Stimulated activated CD4-positive, alpha-beta T cell treated with anti-CD3 and anti-CD28 coated beads, Interleukin-1b, Interleukin-23, amount 100 ng/mL, for 1 hour (primary cell): ENCODE measurements at places on chromosomes 1 and 21.

GRCh38 chr1:219882096-219882495 is 46.3 kb downstream of the SLC30A10 start:
- DNase-seq: no peak

DNA sequence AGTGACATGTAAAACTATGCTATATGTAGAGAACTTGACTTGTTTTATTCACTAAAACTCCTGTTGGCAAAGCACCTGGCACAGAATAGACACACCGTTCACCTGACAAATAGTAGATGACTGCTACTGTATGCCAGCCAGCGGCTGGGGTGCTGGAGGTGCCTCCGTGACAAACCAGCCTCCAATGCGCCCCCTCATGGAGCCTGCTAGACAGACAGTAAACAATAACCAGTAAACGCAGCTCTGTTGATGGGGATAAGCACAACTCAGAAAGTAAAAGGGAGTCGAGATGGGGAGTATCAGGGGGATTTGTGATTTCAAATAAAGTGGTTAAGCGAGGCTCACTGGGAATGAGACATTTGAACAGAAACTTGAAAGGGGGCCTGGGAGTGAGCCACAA is 107.2 kb downstream of the PRDM2 start:
- DNase-seq: no peak

DNA sequence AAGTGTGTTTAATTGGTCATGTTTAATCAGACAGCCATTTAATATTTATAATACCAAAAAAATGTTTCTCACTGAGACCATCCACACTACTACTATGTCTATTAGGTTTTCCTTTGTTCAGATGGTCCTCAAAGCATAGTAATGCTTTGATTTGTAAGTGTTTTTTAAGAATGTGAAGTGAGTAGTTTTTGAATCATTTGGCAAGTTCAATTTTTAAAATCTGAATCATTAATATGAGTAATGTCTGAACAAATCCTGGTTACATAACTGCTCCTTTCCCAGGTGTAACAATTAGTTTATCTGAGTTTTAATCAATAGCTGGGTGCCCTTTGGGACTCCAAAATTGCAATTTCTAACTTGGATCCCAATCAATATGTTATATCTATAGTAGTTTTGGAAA is 23.5 kb upstream of the RPL5 start:
- DNase-seq: no peak

DNA sequence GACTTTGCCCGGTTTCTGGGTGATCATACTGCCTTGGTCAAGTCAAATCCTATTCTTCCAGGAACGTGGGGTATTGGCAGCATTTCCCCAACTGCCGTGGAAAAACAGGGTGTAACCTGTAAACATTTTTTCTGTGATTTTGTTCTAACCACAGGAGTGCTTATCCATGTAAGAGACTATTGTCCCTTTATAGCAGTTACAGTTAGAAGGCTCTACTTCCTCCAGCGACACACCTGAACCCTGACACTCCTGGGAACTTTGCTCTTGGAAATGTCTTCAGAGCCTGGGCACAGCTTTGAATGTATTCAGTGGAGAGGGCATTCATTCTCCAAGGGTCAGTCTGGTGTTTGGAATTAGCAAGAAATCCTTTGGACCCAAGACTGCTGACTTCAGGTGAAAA is 26.4 kb upstream of the ARHGEF10L start:
- DNase-seq: no peak

- DNase-seq: no peak
Measured at GRCh38 chr1:100893718-100894117, 924 bp downstream of the EXTL2 start.

DNA sequence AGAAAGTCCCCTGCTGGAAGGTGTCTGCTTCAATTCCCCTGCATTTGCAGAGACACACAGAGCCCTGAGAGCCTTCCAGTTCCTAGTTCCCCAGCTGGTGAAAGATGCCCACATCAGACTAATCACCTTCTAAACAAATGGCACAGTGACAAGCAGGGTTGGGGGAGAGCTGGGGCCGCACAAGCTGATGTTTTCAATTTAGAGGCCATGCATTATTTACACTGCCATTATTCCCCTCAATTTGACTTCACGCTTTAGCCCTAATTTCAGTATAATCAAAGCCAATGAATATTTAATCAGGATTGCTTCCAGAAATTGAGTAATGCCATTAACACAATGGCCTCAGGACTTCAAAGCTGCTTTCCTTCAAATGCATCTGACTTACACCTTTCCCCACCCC is 81.5 kb downstream of the BEND5 start:
- DNase-seq: no peak

DNA sequence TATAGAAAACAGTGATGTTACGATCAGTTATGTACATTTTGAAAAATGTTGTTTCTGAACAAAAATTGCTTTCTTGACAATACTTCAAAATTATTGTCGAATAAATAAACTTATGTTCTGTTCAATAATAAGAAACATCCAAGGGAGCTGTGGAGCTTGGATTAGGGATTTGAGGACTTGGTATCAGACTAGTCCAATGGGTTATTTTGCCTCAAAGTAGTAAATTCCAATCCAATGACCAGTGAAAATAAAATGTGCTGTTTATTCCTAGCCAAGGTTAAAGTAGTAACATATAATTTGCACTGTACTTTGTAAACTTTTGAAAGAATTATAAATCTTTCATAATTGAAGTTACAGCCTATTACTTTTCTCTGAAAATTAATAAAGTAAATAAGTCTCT is 79.1 kb upstream of the IVNS1ABP start:
- no peak for DNase-seq

GRCh38 chr1:214579183-214579582 is 23.8 kb upstream of the CENPF start:
- no peak for DNase-seq

GRCh38 chr1:15609631-15610030 is 7.6 kb upstream of the DDI2 start:
- DNase-seq: no peak

GRCh38 chr1:44950892-44951291 is 35.5 kb downstream of the EIF2B3 start:
- DNase-seq: no peak

DNA sequence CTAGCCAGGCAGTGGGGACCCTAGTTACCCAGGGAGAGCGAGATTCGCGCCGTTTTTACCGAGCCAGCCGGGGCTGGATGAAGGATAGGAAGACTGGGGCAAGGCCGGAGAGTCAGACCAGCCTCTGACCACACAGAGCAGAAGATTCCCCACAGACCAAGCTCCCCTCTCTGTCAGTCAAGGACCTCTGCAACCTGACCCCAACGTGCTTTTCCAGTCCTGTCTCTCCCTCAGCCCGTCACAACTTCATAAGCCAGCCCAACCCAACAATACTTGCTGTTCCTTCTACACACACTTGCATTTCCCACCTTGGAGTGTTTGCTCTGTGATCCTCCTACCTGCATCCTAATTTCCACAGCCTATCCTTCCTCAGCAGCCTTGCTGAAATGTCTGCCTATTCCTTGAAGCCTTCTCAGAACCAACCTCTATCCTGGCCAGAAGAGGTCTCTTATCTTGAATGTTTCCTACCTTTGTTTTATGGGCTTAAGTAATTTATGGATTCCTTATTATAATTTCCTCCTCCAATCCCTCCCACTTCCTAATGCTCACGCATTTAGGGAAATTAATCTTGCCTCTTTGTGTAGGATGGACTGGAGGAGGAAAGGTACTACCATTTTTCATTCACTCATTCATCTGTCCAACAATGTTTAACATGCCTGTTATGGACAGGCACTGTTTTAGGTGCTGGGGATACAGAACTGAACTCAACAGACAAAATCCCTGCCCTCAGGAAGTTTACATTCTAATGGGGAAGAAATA is at the start of gene GSTM3:
Gene GSTM3 (minus strand): TSS at position 424 of the 759 bp plus-strand sequence. CDS start 751 bp downstream, outside the sequence.
- no peak for DNase-seq

- no peak for DNase-seq
Measured at GRCh38 chr1:11869650-11870207, 11.0 kb upstream of the NPPB start.

DNA sequence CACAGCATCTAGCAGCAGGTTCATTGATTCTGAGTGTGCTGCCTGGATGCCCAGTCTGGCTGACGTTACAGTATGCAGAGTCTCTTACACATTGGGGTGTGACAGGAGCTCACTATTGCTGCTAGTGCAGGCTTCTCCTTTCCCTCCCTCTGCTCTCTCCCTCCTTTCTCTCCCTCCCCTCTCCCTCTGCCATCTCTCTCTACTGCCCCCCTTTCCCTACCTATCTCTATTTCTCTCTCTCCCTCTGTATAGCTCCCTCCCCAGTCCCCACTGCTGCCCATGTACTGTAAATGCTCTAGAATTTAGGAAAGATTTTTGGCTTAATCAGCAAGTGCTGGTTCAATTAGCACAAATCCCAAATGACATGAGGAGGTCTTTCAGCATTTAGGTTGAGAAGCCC is 62.8 kb downstream of the PCBP3 start:
- no peak for DNase-seq

GRCh38 chr21:31098576-31099005 is 60.3 kb upstream of the KRTAP19-8 start:
- peak; percentile 43 for DNase-seq

- DNase-seq: no peak
Measured at GRCh38 chr1:114986286-114986685, 43.3 kb upstream of the TSHB start.

DNA sequence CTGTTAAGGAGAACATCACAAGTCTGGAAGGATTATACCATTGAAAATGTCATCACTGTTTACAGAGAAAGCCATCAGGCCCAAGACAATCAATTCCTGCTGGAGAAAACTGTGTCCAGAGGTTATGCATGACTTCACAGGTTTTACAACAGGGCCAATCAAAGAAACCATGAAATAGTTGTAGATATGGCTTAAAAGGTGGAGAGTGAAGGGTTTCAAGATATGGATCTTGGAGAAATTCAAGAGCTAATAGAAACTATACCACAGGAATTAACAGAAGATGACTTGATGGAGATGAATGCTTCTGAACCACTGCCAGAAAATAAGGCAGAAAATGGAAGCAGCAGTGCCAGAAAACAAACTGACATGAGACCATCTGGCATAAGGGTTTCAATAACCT is 30.2 kb downstream of the USP1 start:
- no peak for DNase-seq

GRCh38 chr1:35885961-35886558 is 3.1 kb downstream of the AGO1 start:
- DNase-seq: no peak

GRCh38 chr21:34299168-34299539 is 64.7 kb upstream of the KCNE2 start:
- DNase-seq: no peak

DNA sequence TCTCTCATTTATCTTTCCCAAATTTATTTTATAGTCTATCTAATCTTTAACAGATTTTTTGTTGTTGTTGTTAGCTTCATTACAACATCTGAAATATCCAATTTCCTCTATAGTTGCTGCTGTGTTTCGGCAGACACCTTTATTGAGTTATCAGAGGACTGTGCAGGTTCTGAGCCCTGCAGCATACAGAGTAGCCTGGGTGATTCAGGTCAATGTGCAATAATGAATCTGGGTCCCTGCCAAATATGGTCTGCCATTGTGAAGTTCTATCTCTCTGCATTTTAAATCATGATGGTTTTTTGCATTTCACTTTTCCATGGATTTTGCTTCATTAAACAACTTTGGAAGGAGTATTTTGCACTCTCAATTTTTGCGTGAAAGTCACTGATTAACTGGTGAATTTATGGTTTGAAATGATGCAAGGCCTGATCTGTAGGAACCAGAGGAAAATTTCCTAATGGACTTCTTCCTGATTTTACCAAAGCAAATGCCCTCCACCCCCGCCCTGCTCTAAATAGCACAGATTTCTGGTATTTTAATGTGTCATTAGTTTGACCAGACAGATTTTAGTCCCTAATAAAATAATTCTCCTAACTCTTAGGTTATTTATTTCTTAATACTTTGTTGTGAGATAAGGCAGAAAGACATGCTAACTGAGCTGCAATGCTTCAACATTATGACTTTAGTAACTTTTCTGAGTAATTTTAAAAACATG is 402.3 kb downstream of the PTBP2 start:
- DNase-seq: no peak

DNA sequence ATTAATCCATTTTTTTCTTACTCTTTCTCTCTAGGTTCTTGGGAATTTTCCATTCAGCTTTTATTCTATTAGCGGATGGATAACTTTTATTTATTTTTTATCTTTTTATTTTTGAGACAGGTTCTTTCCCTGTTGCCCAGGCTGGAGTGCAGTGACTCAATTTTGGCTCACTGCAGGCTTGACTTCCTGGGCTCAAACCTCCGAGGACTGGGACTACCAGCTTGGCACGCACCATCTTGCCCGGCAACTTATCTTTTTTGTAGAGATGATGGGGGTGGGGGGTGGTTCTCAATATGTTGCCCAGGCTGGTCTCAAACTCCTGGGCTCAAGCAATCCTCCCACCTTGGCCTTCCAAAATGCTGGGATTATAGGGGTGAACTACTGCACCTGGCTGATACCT is 36.1 kb upstream of the CHIT1 start:
- DNase-seq: no peak

GRCh38 chr1:115338457-115338820 is 390 bp upstream of the NGF start:
- DNase-seq: no peak

GRCh38 chr1:201666102-201666501 is 127.2 kb downstream of the NAV1 start:
- DNase-seq: no peak

GRCh38 chr1:221778535-221779142 is 36.8 kb upstream of the DUSP10 start:
- no peak for DNase-seq

GRCh38 chr1:15384301-15384901 is 25.3 kb upstream of the EFHD2 start:
- no peak for DNase-seq

DNA sequence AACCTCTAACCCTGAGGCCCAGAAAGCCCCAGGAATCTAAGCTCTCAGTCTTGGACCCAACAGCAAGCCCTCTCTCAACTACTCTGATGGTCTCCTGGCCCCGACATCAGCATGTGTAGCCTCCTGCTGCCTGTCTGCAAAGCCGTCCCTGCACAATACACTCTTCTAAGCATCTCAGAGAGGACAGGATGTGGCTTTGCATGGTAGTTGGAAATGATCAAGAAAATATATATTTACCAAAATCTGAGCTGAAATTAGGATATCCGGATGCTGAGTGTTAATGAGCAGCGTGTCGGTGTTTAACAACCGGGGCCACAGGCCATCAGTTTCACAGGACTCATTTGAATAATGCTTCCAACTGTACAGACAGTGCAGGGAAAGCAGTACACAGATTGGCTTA is 59.1 kb upstream of the SIM2 start:
- DNase-seq: no peak

DNA sequence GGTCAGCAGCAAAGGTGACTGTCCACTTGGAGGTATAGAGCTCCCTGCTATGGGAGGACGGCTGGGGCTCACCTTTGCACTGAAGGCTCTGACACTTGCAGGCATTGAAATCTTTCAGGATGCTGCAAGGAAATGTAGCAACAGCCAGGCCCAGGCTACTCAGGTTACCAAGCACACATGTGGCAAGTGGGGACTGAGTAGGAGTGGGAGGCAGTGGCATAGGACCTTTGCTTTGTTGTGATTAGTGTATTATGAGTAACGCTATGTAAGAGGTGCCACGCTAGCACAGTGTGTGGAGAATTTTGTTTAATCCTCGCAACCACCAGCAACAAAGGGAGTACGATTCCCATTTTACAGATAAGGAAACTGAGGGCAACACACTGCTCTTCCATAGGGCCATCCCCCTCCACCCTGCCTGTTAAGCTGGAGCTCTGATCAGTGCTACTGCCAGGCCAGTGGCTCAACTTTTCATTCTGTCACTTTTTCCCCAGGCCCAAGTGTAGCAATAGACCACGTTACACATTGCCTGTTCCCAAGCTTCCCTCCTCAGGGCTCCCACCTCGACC is 21.2 kb downstream of the TMEM63A start:
- DNase-seq: no peak

- no peak for DNase-seq
Measured at GRCh38 chr1:93354749-93355148, 9.0 kb downstream of the DR1 start.
